ENCODE measurements at places on chromosomes 12 and 14.

DNA sequence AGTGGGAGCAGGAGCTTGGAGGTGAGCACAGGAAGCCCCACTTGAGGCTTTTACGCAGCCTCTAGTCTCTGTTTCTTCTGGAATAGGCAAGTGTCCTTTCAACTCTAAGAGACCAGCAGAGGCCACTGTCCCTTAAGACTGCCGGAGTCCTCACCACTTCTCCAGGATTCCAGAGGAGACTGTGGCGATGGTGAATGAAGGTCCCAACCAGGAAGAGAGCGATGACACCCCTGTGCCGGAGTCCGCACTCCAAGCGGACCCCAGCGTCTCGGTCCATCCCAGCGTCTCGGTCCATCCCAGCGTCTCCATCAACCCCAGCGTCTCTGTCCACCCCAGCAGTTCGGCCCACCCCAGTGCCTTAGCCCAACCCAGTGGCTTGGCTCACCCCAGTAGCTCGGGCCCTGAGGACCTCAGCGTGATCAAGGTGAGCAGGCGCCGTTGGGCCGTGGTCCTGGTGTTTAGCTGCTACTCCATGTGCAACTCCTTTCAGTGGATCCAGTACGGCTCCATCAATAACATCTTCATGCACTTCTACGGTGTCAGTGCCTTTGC is 442 bp downstream of the FLVCR2 start:
- DNase-seq, result no peak

- DNase-seq, result no peak
Observed at GRCh38 chr14:82850576-82850975, 1316.9 kb upstream of the SEL1L start.

DNA sequence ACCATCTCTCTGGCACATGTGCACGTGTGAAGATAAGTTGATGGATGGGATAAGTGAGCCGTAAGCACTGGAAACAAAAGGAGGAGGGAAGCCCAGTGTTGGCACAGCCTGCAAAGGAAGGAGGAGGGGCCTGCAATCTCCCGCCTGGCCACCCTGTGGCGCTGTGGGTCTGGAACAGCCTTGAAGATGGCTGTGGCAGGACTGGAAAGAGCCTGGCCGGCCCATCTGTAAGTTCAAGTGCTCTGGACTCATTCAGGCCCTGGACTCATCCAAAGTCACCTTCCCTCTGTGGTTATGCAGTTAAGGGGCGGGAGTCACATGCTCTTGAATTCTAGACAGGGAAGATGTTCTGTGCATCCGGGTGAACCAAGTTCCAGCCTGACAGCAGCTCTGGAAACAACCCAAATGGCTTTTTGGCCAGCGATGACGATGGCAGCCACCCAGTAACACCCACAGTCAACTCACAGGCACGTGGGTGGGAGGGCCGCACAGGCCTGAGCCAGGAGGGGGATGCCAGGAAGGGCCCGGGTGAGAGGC is 50.4 kb downstream of the CHGA start:
- DNase-seq, result no peak

DNA sequence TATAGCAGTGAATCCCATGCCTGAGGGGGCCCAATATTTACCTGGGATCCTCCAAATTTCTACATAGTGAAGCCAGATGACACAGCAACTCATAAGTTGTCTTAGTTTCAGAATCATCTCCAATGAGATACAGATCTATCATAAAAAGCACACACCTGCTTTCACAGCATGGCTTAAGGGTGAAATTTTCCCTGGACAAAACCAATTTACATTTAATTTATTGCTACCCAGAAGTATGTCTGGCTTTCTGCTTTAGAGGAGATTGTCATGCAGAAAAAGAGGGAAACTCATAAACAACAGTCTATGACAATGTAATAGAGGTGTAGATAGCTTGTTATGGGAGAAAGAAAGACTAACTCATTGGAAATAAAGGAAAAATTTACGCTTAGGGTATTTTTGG is 113.0 kb downstream of the MGAT4C start:
- no peak for DNase-seq

DNA sequence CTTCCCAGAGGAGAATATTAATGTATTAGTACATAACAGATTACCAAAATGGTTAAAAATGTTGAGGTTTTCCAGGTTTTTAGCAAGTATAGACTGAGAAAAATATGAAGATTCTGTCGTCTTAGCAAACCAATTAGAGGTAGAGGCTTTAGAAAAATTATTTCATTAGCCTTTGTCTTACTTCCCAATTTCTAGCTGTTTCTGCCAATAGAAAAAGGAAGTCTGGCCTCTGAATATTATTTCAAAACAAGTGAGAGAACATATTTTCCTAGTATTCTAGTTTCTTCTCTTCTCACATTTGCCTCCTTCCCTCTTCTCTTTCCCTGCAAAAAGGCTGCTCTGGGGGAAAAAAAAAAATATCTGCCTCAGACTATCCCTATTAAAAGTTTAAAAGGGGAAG is 16.4 kb downstream of the IPO8 start:
- DNase-seq, result no peak

DNA sequence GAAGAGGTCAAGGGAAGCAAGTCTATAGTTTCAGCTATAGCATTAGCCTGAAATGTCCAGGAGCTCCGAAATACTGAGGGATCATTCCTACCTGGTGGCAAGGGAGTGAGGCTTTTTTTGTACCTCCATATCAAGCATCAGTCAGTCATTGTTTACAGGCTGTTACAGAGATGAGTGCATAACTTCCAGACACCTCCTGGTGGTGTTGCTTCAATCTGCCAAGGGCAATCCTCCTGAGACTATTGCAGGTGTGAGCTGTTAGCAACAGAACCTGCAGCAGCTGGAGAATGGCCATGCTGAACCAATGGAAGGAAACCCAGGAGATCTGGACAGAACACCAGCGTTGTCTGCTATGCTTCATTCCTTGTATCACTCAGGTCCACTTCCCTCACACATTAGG is 80.0 kb upstream of the SLC8A3 start:
- no peak for DNase-seq

DNA sequence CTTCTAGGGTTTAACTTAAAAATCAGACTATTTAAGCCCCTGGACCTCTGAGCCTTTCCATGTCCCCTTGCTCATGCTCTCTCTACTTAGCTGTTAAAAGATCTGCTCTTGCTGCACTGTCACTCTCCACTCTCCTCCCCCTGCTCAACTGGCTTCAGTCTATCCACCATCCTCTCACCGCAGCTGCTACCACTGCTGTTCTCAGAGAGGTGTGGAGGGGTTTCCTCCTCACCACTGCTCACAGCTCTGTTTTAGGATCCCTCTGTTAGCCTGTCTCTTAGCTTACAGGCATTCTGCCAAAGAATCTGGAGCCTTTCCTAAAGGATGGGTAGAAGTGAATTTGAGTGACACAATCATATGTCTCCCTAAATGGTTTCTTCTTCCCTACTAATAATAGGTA is 43.7 kb upstream of the ATP2B1 start:
- DNase-seq, result no peak

DNA sequence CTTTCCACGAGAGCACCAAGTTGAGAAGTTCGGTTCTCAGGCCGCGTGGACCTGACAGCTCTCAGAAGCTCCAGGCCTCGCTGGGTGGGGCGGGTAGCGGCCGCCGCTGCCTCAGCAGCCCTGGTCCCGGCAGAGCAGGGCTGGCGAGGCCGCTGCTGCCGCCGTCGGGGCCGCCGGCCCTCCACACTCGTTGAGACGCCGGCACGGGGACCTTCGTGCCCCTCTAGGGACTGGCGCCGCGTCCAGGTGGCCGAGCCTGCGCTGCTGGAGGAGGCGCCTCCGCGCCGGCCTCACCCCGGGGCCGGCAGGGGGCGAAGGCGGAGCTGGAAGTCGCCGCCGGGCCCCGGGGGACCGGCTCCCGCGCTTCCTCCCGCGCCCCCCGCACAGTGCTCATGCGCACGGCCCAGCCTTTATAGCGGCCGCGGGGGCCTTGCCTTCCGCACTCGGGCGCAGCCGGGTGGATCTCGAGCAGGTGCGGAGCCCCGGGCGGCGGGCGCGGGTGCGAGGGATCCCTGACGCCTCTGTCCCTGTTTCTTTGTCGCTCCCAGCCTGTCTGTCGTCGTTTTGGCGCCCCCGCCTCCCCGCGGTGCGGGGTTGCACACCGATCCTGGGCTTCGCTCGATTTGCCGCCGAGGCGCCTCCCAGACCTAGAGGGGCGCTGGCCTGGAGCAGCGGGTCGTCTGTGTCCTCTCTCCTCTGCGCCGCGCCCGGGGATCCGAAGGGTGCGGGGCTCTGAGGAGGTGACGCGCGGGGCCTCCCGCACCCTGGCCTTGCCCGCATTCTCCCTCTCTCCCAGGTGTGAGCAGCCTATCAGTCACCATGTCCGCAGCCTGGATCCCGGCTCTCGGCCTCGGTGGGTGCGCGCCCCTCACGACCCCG is at the start of gene COCH:
Gene COCH, plus strand, starts transcription at position 440 of the 879 bp plus-strand sequence. Its CDS starts 380 bp downstream, at position 820.
- DNase-seq, result no peak

DNA sequence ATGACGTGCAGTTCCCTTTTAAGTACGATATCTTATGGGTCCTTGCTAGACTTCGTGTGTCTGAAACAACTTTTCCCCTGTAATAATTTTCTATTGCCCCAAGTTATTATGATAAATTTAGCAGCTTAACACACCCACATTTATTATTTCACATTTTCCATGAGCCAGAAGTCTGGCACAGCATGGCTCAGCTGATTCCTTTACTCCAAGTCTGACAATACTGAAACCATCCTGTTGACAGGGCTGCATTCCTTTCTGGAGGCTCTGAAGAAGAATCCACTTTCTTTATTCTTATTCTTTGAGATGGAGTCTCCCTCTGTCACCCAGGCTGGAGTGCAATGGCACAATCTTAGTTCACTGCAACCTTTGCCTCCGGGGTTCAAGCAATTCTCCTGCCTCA is 80.9 kb downstream of the DENND5B start:
- no peak for DNase-seq

DNA sequence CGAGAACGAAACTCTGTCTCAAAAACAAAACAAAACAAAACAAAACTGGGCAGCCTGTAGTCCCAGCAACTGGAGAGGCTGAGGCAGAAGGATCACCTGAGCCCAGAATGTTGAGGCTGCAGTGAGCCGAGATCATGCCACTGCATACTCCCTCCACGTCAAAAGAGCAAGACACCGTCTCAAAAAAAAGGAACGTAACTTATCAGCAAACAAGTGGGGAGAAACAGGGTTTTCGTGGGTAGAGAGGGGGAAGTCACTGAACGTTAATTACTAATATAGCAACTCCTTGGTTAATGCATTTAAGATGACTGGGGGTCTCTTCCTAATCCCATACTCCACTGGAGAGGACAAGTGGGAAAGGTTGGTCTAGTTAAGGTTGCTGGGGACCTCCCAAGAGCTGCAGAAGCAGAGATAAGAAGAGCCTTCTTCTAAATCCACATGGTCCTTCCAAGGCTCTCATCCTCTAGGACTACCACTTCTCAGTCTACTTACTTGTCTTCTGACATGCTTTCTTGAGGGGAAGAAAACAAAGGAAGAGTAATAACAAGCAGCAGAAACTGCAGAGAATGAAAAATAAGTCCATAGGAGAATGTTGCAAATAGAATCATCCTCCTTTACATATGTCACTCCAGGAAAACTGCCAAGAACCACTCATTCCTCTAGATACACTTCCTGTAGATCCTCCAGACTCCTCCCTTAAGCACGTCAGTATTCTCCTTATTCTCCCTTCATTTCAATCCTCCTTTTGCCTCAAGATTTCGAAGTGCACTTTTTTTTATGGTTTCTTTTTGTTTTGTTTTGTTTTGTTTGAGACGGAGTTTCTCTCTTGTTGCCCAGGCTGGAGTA is 5.8 kb downstream of the NUMB start:
- no peak for DNase-seq

DNA sequence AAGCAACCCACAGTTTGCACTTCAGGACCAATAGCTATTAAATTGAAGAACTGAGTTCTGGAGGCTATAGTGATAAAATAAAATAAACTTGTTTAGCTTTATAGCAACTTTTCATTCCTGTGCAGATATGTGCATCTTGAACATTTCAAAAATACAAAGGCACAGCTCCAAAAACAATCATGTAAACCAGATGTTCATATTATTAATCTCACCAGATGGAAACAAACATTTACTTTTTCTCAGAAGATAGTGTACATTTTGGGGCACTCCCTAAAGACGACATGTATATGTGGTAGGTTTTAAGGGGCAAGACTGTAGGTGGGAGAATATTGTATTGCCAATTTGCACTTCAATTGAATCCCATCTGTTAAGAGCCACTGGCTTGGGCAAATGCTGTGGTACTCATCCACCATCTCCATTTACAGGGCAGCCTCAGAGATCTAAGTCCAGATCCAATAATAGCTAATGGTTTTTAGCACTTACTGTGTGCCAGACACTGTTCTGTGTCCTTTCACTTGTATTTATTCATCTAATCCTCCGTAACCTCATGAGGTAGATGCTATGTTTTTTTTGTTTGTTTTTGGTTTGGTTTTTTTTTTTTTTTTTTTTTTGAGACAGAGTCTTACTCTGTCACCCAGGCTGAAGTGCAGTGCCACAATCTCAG is 49.1 kb downstream of the PTGER2 start:
- no peak for DNase-seq

GRCh38 chr14:64266239-64266638 is 27.9 kb downstream of the ESR2 start:
- DNase-seq, result no peak

DNA sequence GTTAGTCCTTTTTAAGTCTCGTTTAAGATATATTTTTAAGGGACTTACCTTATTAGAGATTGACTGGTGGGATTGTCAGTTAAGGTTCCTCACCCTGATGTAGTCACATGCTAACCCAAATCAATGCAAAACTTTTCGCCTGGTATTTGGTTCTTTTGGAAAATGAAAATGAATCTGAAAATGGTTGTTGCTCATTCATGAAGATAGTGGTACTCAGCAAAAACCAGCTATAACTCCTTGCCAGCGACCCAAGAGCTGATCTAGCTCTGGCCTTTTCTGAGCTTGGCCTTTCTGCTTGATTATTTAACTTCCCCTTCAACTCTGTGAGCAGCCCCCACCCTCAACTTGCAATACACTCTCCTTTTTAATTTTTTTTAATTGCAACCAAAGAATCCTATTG is 85.0 kb upstream of the GTF2A1 start:
- DNase-seq, result no peak

DNA sequence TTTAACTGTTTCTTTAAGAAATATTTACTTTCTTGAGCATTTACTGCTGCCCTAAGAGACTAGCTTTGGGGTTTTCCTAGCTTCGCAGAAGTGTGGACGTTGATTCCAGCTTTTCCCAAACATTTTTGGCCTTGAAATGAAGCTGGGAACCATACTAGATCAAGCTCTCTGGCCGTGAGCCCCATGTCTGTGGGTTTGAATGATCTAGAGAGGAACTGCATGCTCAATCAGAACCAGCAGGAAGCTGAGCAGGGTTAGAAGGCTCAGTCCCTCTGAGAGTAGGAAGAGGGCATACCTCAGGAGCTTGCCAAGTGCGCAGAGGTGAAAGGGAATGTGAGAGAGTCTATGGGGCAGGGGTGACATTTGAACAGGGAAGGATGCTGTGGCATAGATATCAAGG is 292.1 kb downstream of the CACNA1C start:
- no peak for DNase-seq

DNA sequence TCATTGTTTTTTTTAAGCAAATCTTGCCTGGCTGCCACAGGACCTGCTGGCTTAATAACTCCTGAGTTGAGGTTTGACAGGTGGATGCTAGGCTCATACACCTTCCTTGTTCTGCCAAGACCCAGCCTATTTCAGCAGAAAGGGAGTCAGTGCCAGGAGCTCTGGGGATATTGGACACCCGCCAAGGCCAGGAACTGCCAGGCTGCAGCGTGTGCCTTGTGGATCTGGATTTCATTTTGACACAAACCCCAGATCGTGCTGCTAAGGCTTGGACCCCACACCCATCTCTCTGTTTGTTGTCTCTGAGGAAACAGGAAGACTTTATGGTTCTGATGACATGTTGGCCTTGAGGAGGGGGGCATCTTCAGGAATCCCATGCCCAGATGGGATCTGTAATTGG is 44.4 kb upstream of the PRIMA1 start:
- no peak for DNase-seq

- no peak for DNase-seq
Observed at GRCh38 chr14:80425686-80426085, 214.4 kb upstream of the DIO2 start.

- no peak for DNase-seq
Observed at GRCh38 chr14:75088566-75089373, 19.3 kb downstream of the ZC2HC1C start.

Measured in CMK (cell line).